ENCODE measurements at places on chromosomes 1 and 21.

- DNase-seq, result no peak
These were observed 584 bp downstream of the TINAGL1 start for GRCh38 chr1:31576743-31577455.

GRCh38 chr1:87044840-87045239, 130.4 kb downstream of the HS2ST1 start:
- DNase-seq, result no peak

DNA sequence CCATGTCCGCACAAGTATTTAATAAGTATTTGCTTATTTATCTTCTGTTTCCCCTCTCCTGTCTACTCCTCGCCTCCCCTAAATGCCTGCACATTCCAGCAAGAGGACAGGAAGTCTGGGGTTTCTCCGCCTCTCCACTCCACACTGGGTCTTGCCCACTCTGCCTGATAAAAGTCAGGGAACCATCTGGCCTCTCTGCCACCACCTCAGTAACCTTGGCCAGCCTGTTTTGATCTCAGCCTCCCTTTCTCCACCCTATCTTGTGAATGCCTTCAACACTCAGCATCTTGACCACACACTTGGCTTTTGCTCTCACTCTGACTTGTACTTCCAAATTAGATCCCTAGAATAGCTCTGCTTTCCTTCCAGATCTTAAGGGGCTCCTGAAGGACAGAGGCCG, 165.3 kb upstream of the UBE2U start:
- no peak for DNase-seq

GRCh38 chr1:164768619-164769018, 209.6 kb downstream of the PBX1 start:
- DNase-seq, result no peak

GRCh38 chr1:88800382-88801051, 90.8 kb downstream of the GTF2B start:
- DNase-seq, result peak; percentile 55

All from mucosa of descending colon (tissue), 3 donors.